ENCODE measurements at places on chromosomes 2 and 18. TPM values are rescaled to one million over a fixed set of nuclear protein-coding genes. Genes with fewer than 3 reads are reported as not detected.

- H3K4me3 ChIP-seq, result no peak overlapping the region
- no peak for DNase-seq
- no peaks in the 10 kb centered on the region for H3K4me1 ChIP-seq
These were observed 143.5 kb downstream of the ACKR3 start for GRCh38 chr2:236712961-236713673.

GRCh38 chr2:219169930-219170654 is at the start of gene SLC23A3:
SLC23A3 (minus strand) TSS chr2:219170029; CDS start chr2:219169984, 45 bp downstream.
- H3K4me3 ChIP-seq, result no peak within 1 kb of the TSS
- peaks cover 12% of the 10 kb centered on the region for H3K36me3 ChIP-seq
- H3K27me3 ChIP-seq, result no peaks in the 10 kb centered on the region
- no peak within 1 kb of the TSS for H3K27ac ChIP-seq
- DNase-seq, result peak; percentile 37
- H3K4me1 ChIP-seq, result no peaks in the 10 kb centered on the region

Gene RRM2
- 24.8 TPM for total RNA-seq

Gene DUSP2
- total RNA-seq, result 25.1 TPM

DNA sequence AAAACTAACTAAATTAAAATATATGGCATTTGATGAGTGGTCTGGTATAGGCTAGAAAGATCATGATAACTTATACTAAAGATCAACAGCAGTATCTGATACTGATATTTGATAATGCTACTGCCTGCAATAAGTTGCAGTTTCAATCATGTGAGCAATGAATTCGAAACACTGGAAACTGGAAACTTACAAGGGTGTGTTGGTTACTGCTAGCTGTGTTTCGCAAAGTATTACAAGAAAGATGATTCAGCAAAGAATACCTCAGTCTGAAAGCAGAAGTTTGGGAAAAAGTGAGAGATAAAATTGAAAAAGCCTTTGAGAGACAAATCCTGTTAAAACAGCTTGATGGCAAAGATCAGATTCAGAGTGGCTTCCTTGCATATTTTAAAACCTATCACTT is 294.5 kb downstream of the CCDC178 start:
- no peaks in the 10 kb centered on the region for H3K4me1 ChIP-seq
- H3K27me3 ChIP-seq, result no peaks in the 10 kb centered on the region
- no peak for DNase-seq
- H3K4me3 ChIP-seq, result no peak overlapping the region
- H3K36me3 ChIP-seq, result no peaks in the 10 kb centered on the region

DNA sequence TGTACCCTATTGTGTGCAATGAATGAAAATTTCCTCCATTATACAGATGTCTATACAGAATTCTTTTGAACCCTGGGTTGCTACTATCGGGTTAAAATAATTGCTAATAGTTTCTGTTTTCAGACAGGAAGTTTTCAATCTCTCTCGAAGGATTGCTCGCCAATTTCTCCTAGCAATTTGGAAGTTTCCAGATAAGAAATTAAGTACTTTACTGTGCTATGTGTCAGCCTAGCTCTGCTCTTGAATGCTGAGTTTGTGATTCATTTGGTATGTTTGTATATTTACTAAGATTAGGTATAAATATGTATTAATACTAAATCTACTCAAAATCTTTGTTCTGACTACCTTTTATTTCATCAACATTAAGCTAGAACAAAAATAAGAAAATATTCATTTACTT is 74.6 kb upstream of the ARL5A start:
- peaks cover 9% of the 10 kb centered on the region for H3K4me1 ChIP-seq
- no peaks in the 10 kb centered on the region for H3K27me3 ChIP-seq
- no peak for DNase-seq
- H3K27ac ChIP-seq, result no peak overlapping the region

DNA sequence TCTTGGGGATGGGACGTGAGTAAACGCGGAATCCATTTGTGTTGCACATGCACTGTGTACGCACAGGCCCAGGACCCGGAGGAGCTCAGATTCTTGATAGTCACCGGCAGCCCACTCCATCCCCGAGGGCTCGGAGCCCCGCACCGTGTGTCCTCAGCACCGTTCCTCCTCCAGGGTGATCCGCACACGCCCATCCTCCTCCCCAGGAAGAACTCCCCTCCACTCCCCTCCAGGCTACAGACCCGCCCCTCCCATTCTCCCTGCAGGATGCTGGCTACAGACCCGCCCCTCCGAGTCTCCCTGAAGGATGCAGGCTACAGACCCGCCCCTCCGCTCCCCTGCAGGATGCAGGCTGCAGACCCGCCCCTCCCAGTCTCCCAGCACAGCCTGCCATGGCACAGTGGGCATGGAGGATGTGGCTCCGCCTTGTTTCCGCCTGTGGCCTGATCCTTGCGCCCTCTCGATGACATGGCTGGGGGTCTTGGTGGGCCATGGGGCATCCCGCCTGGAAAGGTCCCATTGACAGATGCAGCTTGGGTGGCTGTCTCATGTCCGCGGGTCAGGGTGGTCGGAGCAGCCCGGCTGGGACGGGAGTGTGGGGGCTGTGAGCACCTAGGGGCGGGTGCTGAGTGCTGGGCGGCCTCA is 14.1 kb downstream of the CTDP1 start:
- H3K4me1 ChIP-seq, result no peaks in the 10 kb centered on the region
- H3K4me3 ChIP-seq, result no peak overlapping the region
- no peak overlapping the region for H3K27ac ChIP-seq
- H3K36me3 ChIP-seq, result peaks cover 17% of the 10 kb centered on the region
- no peak for DNase-seq

DNA sequence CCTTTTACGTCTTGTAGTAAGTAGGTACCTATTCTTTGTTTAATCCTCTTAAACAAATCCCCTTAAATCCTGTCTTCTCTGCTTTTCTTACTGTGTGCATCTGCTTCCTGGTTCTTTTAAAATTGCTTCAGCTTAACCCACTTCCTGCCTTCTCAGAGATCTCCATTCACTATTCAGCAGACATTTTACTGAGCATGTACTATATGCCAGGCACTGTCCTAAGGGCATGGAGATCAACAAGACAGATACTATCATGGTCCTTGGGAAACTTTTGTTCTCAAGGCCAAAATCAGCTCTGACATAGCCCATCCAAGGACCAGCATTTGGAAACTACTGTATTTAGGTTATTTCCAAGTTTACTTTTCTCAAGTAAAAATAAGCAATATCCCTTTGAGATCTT is 227.5 kb downstream of the TPGS2 start:
- DNase-seq, result no peak
- H3K4me1 ChIP-seq, result no peaks in the 10 kb centered on the region
- H3K27ac ChIP-seq, result no peak overlapping the region
- H3K27me3 ChIP-seq, result no peaks in the 10 kb centered on the region

- H3K36me3 ChIP-seq, result no peaks in the 10 kb centered on the region
- no peak overlapping the region for H3K27ac ChIP-seq
- no peaks in the 10 kb centered on the region for H3K4me1 ChIP-seq
- H3K27me3 ChIP-seq, result no peaks in the 10 kb centered on the region
These were observed 24.2 kb upstream of the CPO start for GRCh38 chr2:206915121-206915520.

DNA sequence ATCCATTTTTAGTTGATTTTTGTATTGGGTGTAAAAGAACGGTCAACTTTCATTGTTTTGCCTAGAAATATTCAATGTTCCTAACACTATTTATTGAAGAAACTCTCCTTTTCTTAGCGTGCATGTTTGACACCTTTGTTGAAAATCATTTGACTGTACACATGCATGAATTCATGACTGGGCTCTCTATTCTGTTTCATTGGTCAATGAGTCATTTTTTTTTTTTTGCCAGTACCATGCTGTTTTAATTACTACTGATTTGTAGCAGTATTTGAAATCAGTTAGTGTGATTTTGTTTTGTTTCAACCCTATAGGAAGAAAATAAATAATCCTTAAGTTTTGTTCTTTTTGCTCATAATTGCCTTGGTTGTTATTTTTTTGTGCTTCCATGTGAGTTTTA is 828.7 kb downstream of the SUCLG1 start:
- H3K27ac ChIP-seq, result no peak overlapping the region
- no peaks in the 10 kb centered on the region for H3K27me3 ChIP-seq
- H3K4me1 ChIP-seq, result no peaks in the 10 kb centered on the region
- H3K36me3 ChIP-seq, result no peaks in the 10 kb centered on the region
- H3K4me3 ChIP-seq, result no peak overlapping the region

Gene PARD3B
- total RNA-seq, result not detected

DNA sequence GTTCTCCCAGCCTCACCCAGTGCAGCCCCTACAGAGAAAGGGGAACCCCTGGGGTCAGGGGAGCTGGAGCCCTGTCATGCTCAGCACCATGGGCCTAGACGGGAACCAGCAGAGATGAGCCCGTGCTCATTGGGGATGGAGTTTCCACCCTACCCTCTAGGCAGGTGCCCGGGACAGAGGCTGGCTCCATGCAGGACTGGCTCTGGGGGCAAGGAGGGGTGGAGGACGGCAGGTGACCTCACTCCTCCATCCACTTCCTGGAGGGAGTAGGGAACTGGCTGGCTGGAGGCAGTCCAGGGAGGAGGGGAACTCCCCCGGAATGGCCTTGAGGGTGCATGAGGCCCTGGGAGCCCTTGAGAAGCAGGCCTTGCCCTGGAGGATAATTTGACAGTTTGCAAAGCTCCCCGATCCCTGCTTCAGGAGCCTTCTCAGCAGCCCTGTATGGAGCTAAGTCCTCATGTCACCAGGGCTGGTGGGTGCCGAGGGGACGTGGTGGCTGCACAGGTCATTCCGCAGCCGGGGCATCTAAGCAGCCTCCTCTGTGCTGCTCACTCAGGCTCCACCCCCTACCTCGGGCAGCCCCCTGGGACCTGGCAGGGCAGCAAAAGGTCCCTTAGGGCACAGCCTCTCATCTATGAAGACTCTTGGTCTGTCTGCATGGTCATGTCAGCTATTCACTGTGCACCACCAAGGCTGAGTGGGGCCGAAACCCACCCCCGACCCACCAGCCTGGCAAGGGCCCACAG is 2.1 kb downstream of the NEURL3 start:
- no peaks in the 10 kb centered on the region for H3K36me3 ChIP-seq
- H3K27ac ChIP-seq, result no peak overlapping the region
- peaks cover 6% of the 10 kb centered on the region for H3K4me1 ChIP-seq
- H3K4me3 ChIP-seq, result no peak overlapping the region
- no peaks in the 10 kb centered on the region for H3K27me3 ChIP-seq

- no peak for DNase-seq
- peaks cover 12% of the 10 kb centered on the region for H3K4me1 ChIP-seq
- H3K27me3 ChIP-seq, result no peaks in the 10 kb centered on the region
These were observed 1.6 kb downstream of the LGALSL start for GRCh38 chr2:64455545-64455944.

GRCh38 chr18:9757827-9758621 is 49.9 kb downstream of the RAB31 start:
- no peaks in the 10 kb centered on the region for H3K27me3 ChIP-seq
- no peaks in the 10 kb centered on the region for H3K4me1 ChIP-seq
- H3K27ac ChIP-seq, result no peak overlapping the region
- H3K36me3 ChIP-seq, result no peaks in the 10 kb centered on the region

DNA sequence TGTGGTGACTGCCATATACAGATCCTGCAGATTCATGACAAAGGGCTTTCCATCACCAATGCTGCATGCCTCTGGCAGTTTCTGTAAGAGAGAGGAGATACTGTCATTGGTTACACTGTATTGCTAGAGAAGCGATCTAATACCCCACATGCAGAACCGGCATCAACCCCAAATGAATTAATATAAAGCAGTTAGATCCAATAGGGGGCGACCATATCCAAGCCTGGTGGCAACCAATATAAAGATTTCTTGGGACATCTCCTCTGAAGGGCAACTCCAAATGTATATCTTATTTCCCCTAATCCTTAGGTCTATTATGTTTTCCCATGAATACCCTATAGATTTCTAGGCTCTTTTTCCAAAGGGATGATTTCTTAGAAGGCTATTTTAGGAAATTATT is 17.4 kb upstream of the IHH start:
- no peak overlapping the region for H3K4me3 ChIP-seq
- no peaks in the 10 kb centered on the region for H3K27me3 ChIP-seq
- DNase-seq, result no peak
- peaks cover 18% of the 10 kb centered on the region for H3K4me1 ChIP-seq

Gene CD28
- not detected for total RNA-seq

Gene IL36RN
- not detected for total RNA-seq

GRCh38 chr18:8786483-8787370 is 81.4 kb downstream of the MTCL1 start:
- H3K27me3 ChIP-seq, result no peaks in the 10 kb centered on the region
- no peak overlapping the region for H3K27ac ChIP-seq
- no peak overlapping the region for H3K4me3 ChIP-seq
- H3K4me1 ChIP-seq, result no peaks in the 10 kb centered on the region
- no peak for DNase-seq
- H3K36me3 ChIP-seq, result no peaks in the 10 kb centered on the region

- H3K36me3 ChIP-seq, result no peaks in the 10 kb centered on the region
- no peak overlapping the region for H3K4me3 ChIP-seq
- DNase-seq, result no peak
- H3K27me3 ChIP-seq, result no peaks in the 10 kb centered on the region
- H3K4me1 ChIP-seq, result no peaks in the 10 kb centered on the region
- H3K27ac ChIP-seq, result no peak overlapping the region
These were observed 71.3 kb upstream of the ZNF521 start for GRCh38 chr18:25423267-25423666.

DNA sequence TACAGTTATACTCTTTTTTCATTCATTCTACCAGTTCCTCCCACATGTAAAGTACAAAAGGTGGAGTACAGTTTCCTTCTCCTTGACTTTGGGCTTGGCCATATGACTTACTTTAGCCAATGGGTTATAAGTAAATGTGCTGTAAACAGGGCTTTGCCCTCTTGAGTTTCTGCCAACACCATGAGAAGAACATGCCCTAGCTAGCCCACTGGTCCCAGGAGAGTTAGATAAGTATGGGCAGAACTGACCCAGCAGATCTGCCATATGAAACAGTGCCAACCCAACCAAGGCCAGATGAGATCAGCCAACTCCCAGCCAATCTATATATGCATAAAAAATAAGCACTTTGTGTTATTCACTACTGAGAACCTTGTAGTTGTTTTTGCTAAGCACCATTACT is 25.5 kb downstream of the ZC3H8 start:
- no peaks in the 10 kb centered on the region for H3K4me1 ChIP-seq
- H3K36me3 ChIP-seq, result peaks cover 70% of the 10 kb centered on the region
- H3K4me3 ChIP-seq, result no peak overlapping the region
- no peak overlapping the region for H3K27ac ChIP-seq

- H3K27me3 ChIP-seq, result no peaks in the 10 kb centered on the region
- DNase-seq, result no peak
- no peak overlapping the region for H3K4me3 ChIP-seq
- no peaks in the 10 kb centered on the region for H3K36me3 ChIP-seq
These were observed 206.7 kb downstream of the AFF3 start for GRCh38 chr2:99935662-99936061.

Gene NTSR2
- total RNA-seq, result not detected

Gene SRD5A2
- 0.04 TPM for total RNA-seq

DNA sequence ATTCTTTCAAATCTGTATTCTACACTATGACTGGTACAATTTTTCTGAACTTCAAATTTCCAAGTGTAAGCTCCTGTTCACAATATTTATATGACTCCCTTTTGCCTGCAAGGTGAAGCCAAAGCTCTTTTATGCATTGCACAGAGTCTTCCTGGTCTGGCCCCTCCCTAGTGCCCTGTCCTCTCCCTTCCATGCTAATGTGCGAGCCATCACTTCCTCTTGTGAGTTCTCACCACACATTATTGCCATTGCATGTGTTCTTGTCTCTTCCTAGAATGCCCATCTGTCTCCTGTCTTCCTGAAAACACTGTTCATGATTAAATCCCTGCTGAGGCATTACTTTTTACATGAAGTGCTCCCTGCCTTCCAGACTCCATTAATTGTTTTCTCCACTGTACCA is 169.9 kb downstream of the MC4R start:
- no peaks in the 10 kb centered on the region for H3K36me3 ChIP-seq
- no peaks in the 10 kb centered on the region for H3K4me1 ChIP-seq
- no peak for DNase-seq
- no peak overlapping the region for H3K27ac ChIP-seq
- H3K4me3 ChIP-seq, result no peak overlapping the region
